ENCODE measurements at places on chromosomes 16 and 17.

DNA sequence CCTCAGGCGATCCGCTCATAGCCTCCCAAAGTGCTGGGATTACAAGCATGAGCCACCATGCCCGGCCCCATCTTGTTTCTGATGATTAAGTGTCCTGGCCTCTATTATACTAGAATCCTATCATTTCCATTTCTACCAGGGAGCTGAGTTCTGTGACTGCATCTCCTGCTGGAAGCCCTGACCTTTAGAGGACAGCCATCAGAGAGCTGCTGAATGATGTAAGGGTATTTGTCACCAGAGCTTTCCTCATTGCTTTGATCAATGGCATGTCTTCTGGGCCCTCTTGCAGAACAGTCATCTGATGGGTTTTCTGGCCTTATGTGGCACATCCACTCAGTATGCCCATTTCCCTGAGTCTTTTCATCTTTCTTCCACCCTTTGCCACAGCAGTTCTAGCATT is 39.9 kb downstream of the PSMD12 start:
- H3K36me3 ChIP-seq, result no peaks in the 10 kb centered on the region
- no peak for DNase-seq
- no peaks in the 10 kb centered on the region for H3K4me1 ChIP-seq
- no peak overlapping the region for H3K4me3 ChIP-seq
- no peaks in the 10 kb centered on the region for H3K27me3 ChIP-seq

DNA sequence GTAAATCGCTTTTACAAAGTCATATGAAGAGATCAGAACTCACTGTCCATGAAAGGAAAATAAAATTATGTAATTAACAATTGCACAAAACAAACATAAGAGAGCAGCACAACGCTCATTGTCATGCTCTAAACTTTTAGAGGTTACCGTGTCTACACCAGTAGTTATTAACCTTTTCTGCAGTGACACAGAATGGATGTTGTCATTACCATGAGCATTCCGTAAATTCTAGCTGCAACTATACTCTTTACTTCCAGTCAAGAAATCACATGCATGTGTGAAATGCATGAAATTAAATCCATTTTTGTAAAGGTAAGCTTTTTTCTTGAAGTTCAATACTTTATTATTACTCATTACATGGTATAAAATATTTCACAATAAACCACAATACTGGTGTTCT is 38.2 kb downstream of the USP32 start:
- peaks cover 11% of the 10 kb centered on the region for H3K36me3 ChIP-seq
- no peaks in the 10 kb centered on the region for H3K27me3 ChIP-seq
- H3K4me1 ChIP-seq, result peaks cover 27% of the 10 kb centered on the region
- H3K4me3 ChIP-seq, result no peak overlapping the region
- DNase-seq, result no peak

DNA sequence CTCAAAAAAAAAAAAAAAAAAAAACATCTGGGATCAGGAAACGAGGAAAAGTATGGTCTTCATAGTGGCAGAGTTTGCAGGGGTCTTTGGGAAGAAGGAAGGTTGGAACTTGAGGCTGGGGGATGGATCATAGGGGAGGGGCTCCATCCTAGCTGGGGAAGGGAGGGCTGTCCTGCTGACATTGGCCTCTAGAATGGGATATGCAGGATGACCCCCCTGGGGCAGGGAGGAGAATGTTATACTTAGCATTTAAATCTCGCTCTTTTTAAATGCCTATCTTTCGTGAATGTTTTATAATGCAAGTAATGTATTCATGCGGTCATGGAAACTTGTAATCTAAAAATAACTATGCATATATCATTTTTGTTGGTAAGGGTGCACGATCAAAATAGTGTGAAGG is 33.2 kb downstream of the TMEM235 start:
- H3K27ac ChIP-seq, result no peak overlapping the region
- H3K4me1 ChIP-seq, result peaks cover 14% of the 10 kb centered on the region
- H3K27me3 ChIP-seq, result no peaks in the 10 kb centered on the region
- no peak overlapping the region for H3K4me3 ChIP-seq
- H3K36me3 ChIP-seq, result no peaks in the 10 kb centered on the region

DNA sequence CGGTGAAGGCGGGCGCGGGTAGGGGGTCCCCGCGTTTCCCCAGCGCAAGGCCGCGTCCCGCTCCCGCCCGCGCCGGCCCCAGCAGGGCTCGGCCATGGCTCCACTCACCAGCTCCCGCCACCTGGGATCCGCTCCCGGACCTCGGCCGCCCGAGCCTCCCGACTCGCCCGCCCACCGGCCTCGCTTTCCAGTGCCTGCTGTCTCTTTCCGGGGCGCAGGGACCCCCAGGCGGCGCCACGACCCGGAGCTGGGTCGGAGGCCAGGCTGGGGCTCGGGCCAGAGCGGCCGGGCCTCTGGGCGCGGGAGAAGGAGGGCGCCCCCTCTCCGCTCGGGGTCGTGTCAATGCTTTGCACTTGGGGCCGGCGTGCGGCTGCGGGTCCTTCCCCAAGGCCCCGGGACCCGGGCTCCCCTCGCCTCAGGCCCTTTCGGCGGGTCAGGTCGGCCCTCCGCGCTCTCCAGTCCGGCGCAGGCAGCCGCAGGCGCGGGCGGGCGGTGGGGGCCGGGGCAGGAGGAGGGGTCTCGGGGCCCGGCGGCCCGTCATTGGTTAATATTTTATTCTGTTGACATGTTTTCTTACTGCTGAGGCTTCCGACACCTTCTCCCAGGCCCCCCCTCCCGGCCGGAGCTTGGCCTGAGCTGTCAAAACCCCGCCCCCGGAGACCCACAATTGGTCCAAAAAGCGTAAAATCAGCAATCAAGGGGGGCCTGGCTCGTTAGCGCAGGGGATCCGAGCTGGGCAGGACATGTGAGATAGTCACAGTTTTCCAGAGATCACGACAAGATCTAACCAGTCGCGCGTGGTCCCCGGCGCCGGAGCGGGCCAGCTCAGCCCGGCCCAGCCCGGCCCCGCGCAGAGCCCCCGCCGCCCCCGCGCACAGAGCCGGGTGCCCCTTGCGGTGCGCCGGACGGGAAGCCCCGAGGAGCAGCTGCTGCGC is at the start of gene TBX2:
Gene TBX2 (plus strand): TSS at position 713 of the 935 bp plus-strand sequence. CDS start 334 bp downstream, outside the sequence.
- peaks cover 70% of the 10 kb centered on the region for H3K27me3 ChIP-seq
- no peak for DNase-seq
- H3K4me1 ChIP-seq, result peaks cover 28% of the 10 kb centered on the region
- H3K4me3 ChIP-seq, result peak within 1 kb of the TSS; percentile 58
- H3K36me3 ChIP-seq, result peaks cover 5% of the 10 kb centered on the region
- peak within 1 kb of the TSS; percentile 67 for H3K27ac ChIP-seq

GRCh38 chr17:75524269-75524969 is 1.1 kb upstream of the LLGL2 start:
- H3K36me3 ChIP-seq, result peaks cover 33% of the 10 kb centered on the region
- no peak for DNase-seq
- peak overlapping the region; percentile 39 for H3K27ac ChIP-seq
- H3K27me3 ChIP-seq, result peaks cover 7% of the 10 kb centered on the region

DNA sequence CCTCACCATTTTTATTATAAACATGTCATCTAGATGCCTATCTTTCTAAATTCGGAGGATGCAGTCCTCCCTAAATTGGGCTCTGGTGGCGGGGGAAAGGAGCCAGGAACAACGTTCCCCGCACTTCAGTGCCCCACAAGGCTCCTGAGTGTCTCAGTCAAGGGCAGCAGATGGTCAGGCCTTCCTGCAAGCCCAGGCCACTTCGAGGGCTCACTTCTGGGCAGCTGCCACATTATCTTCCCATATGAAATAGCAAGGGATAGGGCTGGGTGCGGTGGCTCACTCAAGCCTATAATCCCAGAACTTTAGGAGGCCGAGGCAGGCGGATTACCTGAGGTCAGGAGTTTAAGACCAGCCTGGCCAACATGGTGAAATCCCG is 32.3 kb downstream of the FBXO31 start:
- H3K4me1 ChIP-seq, result no peaks in the 10 kb centered on the region
- no peak overlapping the region for H3K27ac ChIP-seq
- no peak for DNase-seq
- H3K36me3 ChIP-seq, result peaks cover 7% of the 10 kb centered on the region

DNA sequence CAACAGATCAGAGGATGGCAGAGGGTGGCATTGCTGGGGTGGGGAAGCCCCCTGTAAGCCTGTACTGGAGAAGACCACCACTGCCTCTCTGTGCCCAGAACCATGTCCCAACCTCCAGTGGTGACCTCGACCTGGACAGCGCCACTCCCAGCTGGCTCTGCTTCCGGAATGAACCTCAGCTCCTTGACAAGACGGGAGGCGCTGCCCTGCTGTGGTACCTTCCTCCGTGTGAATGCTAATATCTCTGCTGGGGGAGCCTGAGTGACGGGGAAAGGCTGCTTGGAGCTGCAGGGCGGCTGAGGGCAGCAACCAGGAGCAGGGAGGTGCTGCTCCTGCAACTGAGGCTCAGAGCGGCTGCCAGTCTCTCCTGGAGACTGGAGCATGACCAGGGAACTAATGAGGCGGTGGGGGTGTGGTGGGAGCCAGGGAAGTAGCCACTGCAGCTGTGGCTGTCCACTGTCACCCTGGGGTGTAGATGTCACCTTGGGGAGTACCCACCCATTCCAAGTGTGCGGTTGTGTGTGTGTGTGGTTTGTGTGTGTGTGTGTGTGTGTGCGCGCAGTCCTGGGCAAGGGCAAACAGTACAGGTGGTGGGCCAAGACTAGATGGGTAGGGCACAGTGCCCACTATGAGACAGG is 6.2 kb downstream of the PRCD start:
- no peak overlapping the region for H3K27ac ChIP-seq
- no peak for DNase-seq
- H3K4me1 ChIP-seq, result peaks cover 16% of the 10 kb centered on the region
- peaks cover 8% of the 10 kb centered on the region for H3K27me3 ChIP-seq
- no peak overlapping the region for H3K4me3 ChIP-seq

GRCh38 chr16:1019231-1020090 is 37.9 kb downstream of the SOX8 start:
- H3K36me3 ChIP-seq, result no peaks in the 10 kb centered on the region
- DNase-seq, result no peak
- no peak overlapping the region for H3K27ac ChIP-seq
- H3K4me1 ChIP-seq, result no peaks in the 10 kb centered on the region
- no peak overlapping the region for H3K4me3 ChIP-seq

DNA sequence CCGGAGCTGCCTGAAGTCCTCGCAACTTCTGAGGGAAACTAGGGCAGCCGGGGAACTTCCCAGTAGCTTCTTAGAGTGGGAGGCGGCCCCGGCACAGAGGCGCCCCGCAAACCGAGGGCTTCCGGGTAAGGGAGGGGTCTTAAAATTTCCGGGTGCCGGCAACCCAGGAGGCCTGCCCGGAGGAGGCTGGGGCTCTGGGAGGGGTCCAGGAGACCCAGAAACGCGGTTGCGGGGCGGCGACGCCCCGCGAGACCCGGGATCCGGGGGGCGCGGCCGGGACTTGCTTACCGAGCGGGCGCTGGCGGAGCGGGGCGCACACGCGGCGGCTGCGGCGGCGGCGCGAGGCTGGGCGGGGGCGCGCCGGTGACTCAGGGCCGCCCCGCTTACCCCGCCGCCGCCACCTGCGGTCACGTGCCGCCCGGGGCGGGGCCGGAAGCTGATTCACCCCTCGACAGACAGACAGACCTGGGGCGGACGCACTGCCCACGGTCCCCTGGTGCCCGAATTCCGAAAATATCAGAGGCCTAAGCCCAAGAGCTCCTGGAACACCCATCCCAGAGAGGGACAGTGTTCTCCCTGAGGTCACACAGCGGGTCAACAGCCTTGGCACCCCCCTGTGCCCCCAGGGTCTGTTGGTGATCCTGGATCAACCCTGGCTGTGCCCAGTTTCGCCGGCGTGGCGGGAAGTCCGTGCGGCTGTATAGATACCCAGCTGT is at the start of gene FAM83G:
Gene FAM83G (minus strand): TSS at position 344 of the 716 bp plus-strand sequence. CDS start 723 bp downstream, outside the sequence.
- no peaks in the 10 kb centered on the region for H3K36me3 ChIP-seq
- H3K27me3 ChIP-seq, result peaks cover 19% of the 10 kb centered on the region
- peak within 1 kb of the TSS; percentile 82 for H3K4me3 ChIP-seq
- peak; percentile 87 for DNase-seq
- peak within 1 kb of the TSS; percentile 72 for H3K27ac ChIP-seq

- peaks cover 6% of the 10 kb centered on the region for H3K36me3 ChIP-seq
- H3K27ac ChIP-seq, result peak overlapping the region; percentile 41
- H3K4me3 ChIP-seq, result no peak overlapping the region
- no peaks in the 10 kb centered on the region for H3K27me3 ChIP-seq
These were observed 95.2 kb downstream of the CCDC182 start for GRCh38 chr17:57649731-57650484.

DNA sequence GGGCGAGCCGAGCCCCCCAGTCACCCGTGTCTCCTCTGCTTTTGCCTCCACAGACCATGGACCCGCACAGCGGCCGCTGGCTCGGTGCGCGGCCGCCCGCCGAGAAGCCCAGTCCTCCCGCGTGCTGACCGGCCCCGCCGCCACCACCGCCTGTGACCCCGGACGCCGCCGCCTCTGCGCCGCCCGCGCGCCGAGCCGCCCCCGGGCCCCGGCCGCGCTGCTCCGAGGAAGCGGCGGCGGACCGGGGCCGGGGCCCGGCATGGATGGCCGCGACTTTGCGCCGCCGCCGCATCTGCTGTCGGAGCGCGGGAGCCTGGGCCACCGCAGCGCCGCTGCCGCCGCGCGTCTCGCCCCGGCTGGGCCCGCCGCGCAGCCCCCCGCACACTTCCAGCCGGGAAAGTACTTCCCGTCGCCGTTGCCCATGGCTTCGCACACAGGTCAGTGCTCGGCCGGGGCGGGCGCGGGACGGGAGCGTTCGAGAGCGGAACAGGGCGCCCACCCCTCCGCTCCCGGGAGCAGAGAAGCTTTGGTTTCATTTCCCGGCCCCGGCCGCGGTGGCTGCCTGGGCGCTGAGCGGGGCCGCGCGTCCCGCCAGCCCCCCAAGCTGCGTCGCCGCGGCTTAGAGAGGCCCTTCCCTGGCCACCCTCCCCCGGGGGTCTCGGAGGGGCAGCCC is 4.4 kb downstream of the BAHCC1 start:
- peak overlapping the region; percentile 69 for H3K4me3 ChIP-seq
- no peak for DNase-seq
- H3K27ac ChIP-seq, result no peak overlapping the region
- peaks cover 22% of the 10 kb centered on the region for H3K4me1 ChIP-seq

DNA sequence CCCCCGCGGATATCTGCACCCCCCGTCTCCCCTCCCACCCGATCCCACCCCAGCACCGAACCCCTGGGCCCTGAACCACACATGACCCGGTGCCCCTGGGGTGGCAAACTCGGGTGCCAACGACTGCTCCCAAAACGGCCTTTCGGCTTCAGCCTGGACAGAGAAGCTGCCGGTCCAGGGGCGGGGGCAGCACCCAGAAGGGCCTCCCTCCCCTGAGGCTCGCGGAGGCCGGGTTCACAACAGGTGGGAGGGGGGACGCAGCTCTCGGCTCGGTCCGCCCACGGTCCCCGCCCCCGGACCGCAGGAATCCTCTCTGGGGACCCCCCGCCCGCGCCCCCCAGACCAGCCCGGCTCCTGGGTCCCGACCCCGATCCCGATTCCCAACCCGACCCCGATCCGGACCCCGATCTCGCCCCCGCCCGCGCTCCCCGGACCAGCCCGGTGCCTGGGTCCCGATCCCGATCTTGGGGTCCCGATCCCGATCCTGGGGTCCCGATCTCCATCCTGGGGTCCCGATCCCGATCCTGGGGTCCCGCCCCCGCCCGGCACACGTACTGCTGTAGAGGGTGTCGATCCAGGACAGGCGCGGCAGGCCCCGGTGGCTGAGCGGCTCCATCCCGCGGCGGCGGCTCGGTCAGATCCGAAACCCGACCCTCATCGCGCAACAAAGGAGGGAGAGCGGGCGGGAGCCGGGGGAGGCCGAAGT is 516 bp downstream of the ABR start:
- no peak for DNase-seq
- no peaks in the 10 kb centered on the region for H3K36me3 ChIP-seq
- peak overlapping the region; percentile 69 for H3K4me3 ChIP-seq
- peaks cover 16% of the 10 kb centered on the region for H3K27me3 ChIP-seq
- no peak overlapping the region for H3K27ac ChIP-seq

- peaks cover 34% of the 10 kb centered on the region for H3K36me3 ChIP-seq
- H3K4me1 ChIP-seq, result peaks cover 56% of the 10 kb centered on the region
- no peaks in the 10 kb centered on the region for H3K27me3 ChIP-seq
- H3K4me3 ChIP-seq, result peak within 1 kb of the TSS; percentile 82
- DNase-seq, result peak; percentile 98
These were observed at the start of gene MEAK7 for GRCh38 chr16:84504420-84505248. TSS of gene MEAK7 (minus strand) at chr16:84504659. CDS start at chr16:84498086, 6,573 bp downstream.

All from activated CD8-positive, alpha-beta T cell treated with anti-CD3 and anti-CD28 coated beads, Interleukin-2, amount 10 ng/mL, durations not matched to agents 7 days and 5 days (primary cell).